Stimulated activated CD8-positive, alpha-beta memory T cell treated with anti-CD3 and anti-CD28 coated beads, Interleukin-12 subunit alpha, Interleukin-12 subunit beta, amount 100 ng/mL, for 1 hour (primary cell): ENCODE measurements at places on chromosomes 13 and 19.

DNA sequence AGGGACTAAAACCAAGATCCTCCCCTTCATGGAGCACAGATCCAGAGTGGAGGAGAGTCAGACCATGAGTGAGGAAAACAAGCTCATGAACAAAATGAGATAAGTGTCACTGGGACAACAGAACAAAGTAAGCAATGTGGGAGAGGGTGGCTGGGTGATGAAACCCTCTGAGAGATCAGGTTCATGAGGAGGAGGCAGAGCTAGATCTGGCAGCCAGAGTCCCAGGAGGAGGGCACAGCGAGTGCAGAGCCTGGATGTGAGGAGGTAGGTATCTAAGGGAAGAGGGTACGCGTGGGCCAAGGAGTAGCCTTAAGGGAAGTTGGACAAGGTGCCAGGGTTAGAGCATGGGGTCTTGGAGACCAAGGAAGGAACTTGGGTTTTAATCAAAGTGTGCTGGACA lies 1311.9 kb downstream of the UQCRFS1 start:
- no peak for DNase-seq

DNA sequence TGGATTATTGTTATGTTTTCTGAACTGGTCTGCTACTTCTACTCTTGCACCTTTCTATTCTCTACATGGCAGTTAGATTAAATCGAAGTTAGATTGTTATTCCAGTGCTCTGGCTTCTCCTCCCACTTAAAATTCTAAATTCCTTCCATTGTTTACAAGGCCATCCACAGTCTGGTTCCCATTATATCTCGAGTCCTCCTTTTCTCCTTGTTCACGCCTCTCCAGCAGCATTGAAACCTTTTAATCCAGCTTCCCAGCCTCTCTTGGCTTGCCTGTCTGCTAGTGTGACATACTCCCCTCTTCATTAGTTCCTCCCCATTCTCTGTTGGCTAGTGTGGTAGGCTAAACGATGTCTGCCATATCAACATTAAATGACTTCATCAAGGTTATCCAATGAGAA lies 54.5 kb downstream of the DNAJC15 start:
- DNase-seq: no peak

DNA sequence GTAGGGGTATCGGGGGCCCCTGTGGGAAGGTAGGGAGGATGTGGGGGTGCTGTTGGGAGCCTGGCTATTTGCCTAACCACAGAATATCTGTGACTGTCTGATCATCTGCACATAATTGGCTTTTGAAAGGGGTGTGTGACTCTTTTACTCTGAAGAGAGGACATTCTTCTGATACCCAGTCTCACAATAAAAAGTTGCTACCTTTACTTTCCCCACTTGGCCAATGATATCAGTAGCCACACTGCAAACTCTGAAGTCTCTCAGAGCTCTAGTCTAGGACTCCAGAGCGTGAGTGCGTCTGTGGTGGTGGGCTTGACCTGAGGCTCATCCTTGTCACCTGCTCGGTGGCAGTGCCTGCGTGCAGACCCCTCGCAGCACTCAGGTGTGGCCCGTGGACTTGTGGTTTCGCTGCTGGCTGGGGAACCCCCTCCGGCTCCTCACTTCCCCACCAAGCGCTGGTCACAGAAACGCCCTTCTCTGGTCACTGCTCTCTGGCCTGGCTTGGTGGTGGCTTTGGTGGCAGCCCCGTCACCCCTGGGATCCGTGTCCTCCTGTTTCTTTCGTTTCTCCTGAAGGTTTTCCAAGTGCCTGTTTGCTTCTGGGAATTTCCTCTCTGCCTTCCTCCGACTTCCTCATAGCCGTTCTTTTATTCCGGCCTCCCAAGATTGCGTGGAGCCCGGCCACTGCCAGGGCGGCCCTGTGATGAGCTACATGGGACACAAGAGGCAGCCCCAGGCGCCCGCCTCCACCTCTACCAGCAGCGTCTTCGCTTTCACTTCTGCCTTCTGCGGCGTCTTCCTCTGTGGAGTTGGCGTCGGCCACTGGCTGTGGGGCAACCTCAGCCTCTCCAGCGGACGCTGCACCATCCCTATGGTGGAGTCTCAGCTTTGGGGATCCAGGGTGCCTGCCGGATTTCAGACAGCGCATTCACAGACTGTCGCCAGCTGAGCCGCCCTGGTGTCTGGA lies 78.0 kb downstream of the ATP11A start:
- DNase-seq: no peak

- DNase-seq: no peak
These were observed 204.7 kb downstream of the SHISA2 start for GRCh38 chr13:25847145-25847544.

GRCh38 chr19:694481-695351 lies 536 bp downstream of the PRSS57 start:
- no peak for DNase-seq

- no peak for DNase-seq
These were observed 6.7 kb downstream of the LNX2 start for GRCh38 chr13:27613628-27614027.

DNA sequence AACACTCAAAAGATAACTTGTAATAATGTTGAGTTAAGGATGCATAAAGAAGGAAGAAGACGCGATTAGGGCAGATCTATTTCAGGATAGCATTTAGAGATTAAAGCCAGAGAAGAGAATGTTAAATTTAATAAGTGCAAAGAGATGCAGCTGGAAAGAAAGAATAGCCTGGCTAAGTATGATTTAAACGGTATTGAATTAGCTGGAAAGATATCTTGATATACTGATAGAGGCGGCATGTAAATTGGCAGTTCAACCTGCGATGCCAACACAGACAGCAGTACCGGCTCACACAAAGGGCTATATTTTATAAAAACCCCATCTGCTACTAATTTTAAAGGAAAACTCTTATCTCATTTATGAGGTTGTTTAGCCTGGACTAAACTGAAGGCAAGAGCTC lies 121.4 kb downstream of the ENOX1 start:
- no peak for DNase-seq

GRCh38 chr19:19259741-19260140 lies 13.4 kb downstream of the TM6SF2 start:
- DNase-seq: no peak

DNA sequence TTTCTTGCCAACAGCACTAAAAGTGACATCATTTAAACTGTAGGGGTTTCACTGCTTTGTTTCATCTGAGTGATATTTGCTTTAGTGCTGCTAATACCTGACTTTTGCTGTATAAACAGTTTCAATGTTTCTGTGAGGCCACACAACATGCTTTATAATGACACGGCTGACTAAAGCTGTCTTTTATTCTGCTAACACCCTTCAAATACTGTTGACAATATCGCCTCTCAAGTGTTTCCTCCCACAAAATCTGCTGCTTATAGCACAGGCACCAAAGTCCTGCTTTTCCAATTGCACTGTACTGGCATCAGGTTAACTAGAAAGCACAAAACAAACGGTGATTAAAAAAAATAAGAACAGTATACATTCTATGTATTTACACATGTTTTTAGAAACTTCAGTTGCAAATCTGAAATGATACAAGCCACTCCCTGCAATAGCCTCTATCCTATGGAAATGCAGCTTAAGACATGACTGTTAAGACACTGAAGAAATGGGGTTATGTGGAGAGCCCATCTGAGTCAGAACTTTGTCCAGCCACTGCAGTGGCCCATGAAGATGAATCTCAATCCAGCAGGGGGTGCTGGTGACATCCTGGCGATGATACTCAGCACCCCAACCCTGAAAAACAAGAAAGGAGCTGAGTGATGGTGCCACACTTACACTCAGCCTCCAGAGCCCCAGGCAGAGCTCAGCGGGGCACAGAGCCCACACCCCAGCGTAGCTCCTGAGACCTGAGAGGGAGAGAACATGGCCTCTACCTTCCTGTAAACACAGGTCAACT lies 29.4 kb downstream of the RFXAP start:
- DNase-seq: no peak

- DNase-seq: no peak
These were observed 24.3 kb downstream of the GPX4 start for GRCh38 chr19:1128106-1128505.

DNA sequence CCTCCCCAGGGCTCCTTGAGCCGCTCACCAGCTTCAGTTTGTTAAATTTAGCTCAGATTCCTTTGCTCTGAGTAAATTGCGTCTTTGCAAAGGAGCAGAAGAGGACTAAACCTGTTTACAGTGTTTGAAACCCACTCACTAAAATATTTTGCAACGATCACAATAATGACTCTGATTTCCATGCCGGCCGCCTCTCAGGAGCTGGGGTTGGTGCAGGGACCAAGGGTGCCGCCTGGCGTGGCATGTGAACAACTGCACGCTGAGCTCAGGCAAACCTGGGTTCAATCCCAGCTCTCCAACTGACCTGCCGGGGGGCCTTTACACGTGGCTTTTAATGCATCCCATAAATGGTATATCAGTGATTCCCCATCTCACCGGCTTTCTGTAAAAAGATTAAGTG lies 68.7 kb upstream of the CACNA1A start:
- DNase-seq: no peak

DNA sequence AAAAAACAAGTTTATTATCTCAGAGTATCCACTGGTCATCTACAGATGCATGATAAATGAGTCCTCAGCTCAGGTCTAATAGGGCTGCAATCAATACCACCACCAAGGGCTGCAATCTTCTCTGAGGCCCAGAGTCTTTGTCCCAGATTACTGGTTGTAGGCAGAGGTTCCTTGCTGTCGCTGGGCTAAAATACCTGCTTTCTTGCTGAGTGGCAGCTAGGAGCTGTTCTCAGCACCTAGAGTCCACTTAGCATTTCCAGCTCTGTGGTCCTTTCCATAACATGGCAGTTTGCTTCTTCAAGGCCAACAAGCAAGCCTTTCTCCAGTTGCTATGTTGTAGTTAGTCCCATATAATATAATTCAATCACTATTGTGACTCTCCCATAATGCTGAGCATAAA lies 351.3 kb downstream of the SLITRK1 start:
- DNase-seq: no peak

DNA sequence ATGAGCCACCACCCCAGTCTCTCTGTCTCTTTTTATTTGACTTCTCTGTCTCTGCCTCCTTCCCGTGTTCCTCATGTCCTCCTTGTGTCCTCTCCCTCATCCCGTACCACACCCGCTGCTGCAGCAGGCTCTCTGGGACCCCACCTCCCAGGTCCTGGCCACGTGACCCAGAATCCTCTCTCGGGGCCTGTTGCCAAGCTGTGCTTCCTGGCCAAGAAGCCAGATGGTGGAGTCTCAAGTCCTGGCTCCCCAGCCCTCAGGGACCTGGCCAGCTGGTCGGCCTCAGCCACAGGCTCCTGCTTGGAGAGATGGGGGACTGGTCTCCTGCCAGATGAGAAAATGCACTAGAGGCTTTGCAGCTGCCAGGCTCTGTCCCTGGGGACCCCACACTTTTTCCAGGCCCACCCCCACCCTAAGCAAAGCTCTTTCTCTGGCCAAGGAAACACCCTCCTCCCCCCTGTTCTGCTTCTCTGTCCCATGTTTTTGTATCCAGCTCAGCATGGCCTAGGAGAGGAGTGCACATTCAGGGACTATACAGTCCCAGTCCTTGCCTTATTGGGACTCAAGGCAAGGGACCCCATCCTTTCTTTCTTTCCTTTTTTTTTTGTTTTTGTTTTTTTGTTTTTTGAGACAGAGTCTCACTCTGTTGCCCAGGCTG lies 34.3 kb upstream of the SHKBP1 start:
- no peak for DNase-seq

- DNase-seq: no peak
These were observed 33.3 kb downstream of the NAA16 start for GRCh38 chr13:41344358-41344757.

GRCh38 chr13:50037788-50038187 lies 22.5 kb downstream of the KCNRG start:
- DNase-seq: no peak

GRCh38 chr13:45108716-45109101 lies 11.6 kb upstream of the GTF2F2 start:
- no peak for DNase-seq

DNA sequence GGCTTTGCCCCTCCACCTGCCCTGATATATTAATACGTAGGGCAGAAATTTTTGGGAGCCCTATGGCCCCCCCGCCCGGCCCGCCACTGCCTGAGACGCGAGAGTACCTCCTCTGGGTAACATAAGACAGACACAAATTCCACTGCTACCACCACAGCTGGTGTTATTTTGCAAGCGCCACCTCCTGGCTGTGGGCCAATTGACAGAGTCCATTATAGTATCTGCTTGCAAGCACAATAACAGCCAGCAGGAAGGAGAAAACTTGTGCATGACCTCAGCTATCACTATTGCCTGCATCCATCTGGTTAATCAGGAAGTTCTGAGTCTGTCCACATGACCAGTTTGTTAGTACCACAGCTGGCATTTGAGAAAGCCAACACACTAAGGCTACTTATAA lies 25.3 kb upstream of the OR10H2 start:
- peak; percentile 9 for DNase-seq

DNA sequence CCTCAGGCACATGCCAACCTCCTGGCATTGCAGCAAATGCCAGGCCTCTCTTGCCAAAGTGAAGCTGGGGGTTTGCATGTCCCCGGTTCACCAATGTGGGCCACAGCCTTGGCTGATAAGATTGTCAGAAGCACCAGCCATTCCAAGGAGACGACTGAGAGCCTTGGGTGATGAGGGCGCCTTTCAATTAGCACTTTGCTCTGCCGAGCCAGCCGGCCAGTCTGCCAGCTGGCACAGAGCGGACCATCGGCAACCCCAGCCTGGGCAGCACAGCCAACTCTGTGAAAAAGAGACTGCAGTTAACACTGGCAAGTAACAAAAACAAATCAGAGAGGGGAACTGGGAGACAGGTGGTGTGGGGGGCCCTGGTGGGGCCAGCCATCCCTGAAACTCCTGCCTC lies 67.3 kb downstream of the EFNB2 start:
- DNase-seq: no peak
